GM12864 (cell line): ENCODE measurements at places on chromosomes 1 and 21.

DNA sequence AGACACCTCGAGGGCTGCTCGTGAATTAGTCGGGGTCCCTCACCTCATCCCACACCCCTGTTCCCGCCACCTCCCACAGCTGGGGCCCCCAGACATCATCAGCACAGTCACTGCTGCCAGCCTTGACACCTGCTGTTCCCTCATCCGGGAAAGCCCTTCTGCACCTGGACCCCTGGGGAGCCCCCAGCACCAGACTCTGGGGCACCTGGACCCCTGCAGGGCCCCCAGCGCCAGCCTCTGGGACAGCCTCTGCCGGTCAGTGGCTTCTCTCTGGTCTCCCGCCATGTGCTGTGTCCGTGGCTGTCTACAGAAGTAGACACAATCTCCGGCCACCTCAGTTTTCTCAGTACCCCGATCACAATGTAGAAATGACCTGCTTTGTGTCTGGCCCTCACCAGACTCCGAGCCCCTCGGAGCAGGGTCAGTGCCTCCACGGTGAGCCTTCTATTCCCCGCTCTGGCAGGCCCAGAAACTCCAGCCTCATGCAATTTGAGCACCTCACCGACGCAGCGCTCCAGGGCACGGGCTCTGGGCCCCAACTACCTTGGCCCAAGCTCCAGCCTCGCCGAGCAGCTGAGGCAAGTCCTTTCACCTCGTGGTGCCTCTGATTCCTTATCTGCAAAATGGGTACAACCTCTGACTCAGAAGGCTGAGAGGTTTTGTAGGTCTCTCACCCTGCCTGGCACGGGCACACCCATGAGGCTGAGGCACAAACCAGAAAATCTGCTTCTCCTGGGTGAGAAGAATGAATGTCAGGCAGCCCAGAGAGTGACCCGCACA is 84.7 kb downstream of the RIPK4 start:
- DNase-seq = no peak

GRCh38 chr1:41236781-41237180 is 5.3 kb downstream of the SCMH1 start:
- no peak for DNase-seq

- no peak for DNase-seq
Measured at GRCh38 chr1:222618001-222618879, at the start of gene MIA3. Gene MIA3, plus strand, starts transcription at chr1:222618097. Its CDS starts 14 bp downstream, at chr1:222618111.

GRCh38 chr1:64942675-64943074 is 23.7 kb downstream of the JAK1 start:
- no peak for DNase-seq

- no peak for DNase-seq
Measured at GRCh38 chr1:62433861-62434617, 2.8 kb upstream of the USP1 start.

DNA sequence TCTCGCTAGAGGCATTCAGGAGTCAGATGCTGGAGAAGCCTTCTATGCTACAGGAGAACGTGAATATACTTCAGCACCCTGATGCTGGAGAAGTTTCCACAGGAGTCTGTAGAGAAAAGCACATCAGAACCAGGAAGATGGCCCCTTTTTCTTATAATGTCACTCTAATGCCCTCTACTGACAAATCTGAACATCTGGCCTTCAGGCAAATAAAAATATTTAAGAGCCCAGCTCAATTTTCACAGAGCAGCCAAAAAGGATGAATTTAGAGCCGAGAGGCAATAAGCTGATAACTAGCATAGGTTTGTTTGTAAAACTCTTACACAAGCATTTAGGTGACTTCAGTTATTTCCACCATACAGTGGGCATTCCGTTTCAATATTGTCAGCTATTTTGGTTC is 3.8 kb upstream of the RRP15 start:
- no peak for DNase-seq

GRCh38 chr1:230308039-230308438 is 118.1 kb downstream of the PGBD5 start:
- DNase-seq = no peak

- no peak for DNase-seq
Measured at GRCh38 chr1:84748364-84748763, 58.1 kb upstream of the SSX2IP start.

DNA sequence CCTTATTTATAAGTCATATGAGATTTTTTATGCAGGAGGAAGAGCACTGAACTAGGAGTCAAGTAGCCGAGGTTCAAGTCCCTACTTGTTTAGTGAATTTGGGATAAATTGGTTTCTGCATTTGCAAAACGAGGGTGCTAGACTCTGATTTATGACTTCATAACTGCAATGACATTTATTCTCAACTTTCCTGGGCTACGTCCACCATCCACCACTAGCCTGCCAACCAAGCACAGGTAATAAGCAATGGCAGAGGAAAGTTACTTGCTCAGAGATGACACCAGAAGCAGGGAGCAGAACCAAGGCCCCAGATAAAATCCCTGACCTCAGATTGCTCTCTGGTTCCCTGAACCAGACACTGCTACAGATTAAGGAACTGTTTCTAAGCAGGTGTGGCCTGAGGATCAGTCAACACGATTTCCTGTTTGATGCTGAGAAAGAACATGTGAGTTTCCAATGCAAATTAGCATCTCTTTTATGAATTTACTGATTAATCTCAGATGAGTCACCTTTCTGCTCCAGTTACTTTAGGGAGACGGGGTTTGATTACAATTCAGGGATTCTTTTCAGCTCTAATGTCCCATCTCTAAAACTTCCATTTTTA is 52.7 kb downstream of the PLPP3 start:
- DNase-seq = peak; percentile 74

DNA sequence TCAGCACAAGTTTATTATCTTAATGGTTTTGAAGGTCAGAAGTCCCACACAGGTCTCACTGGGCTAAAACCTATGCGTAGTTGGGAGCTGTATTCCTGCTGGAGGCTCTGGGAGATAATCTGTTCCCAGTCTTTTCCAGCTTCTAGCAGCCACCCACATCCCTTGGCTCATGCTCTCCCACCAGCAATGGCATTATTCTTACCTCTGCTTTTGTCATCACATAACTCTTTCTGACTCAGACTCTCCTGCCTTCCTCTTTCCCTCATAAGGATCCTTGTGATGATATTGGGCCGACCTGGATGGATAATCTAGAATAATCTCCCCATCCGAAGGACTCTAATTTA is 122.2 kb upstream of the PRDX6 start:
- DNase-seq = no peak

- no peak for DNase-seq
Measured at GRCh38 chr1:118564961-118565703, 380.1 kb upstream of the SPAG17 start.

- DNase-seq = no peak
Measured at GRCh38 chr1:98969798-98970490, 34.7 kb downstream of the PLPPR5 start.

DNA sequence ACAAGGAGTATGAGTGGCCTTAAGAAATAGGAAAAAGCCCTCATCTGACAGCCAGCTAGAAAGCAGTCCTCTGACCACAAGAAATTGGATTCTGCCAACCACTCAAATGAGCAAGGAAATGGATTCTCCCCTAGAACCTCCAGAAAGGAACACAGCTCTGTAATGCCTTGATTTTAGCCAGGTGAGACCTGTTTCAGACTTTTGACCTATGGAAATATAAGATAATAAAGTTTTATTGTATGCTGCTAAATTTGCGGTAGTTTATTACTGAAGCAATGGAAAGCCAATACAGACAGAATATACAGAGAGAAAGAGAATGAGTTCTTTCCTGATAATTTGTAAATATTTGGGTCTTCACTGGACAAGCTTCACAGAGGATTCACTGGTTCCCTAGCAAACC is 28.8 kb upstream of the SELE start:
- DNase-seq = no peak

DNA sequence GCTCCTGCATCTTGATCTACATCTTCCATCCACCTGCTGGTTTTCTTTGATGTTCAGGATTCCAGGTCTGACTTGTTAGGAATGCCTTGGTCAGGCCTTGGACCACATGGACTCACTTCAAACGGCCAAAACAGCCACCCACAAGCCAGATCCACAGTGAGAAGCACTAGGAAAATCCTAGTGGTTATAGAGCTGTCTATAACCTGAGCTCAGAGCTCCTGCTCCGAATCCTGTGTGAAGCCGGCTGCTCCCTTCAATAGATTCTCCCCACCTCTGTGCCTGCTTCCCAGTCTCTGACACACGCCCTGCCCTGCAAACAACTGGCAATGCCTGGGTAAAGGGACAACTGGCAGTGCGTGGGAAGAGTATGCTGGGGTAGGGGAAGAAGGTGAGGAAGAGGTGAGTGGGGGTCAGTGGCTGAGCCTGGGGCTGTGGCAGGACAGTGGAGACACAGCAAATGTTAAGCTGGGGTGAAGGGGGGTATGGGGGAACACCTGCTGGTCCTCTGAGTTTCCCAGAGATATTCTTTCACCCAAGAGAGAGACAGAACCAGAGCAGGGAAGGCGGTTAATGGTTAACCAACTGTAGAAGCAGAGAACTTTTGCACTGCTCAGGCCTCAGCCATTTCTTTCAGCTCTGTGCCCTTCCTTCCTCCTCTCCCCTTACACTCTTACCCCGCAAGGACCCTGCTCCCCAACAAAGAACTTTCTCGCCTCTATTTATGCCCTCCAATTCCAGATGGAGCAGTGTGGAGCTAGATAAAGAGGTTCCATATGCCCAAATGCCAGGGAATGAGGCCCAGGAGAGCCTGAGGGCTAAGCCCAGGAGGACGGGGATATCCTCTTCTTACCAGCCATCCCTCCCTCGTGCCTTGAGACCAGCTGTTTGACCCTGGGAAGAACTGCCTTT is 4.5 kb downstream of the PLXNA2 start:
- DNase-seq = no peak

- DNase-seq = no peak
Measured at GRCh38 chr1:26537951-26538352, 8.4 kb downstream of the RPS6KA1 start.

GRCh38 chr1:1432951-1433803 is 2.3 kb upstream of the VWA1 start:
- no peak for DNase-seq

DNA sequence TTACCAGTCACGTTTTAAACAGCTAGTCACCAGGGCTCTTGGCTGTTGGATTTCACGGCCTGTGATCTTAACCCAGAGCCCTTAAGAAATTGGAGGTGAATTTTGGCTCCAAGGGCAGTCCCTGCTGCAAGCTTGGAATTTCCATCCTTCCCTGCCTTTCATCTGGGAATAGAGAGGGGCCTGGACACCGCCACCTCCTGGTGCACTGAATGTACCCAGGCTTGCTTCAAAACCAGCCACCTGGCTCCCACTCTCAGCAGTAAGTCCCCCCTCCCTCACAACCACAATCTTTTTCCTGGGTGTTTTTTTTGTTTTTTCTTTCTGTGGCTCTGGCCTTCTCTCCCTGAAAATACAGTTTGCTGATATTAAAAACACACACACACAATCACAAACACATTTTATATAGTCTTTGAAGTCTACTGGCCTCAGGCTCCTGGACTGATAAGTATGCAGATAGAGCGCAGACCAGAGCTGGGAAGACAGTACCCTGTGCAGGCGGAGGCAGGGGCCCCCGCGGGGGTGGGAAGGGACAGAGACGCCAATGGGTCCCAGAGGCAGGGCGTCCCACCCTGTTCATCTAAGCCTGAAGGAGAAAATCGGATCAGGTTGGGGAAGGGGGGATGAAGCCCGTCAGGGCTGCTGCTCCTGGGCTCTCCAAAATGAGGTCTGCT is 65.8 kb upstream of the IGSF21 start:
- DNase-seq = no peak

- DNase-seq = no peak
Measured at GRCh38 chr1:99217599-99217998, 46.7 kb upstream of the PLPPR4 start.

- DNase-seq = no peak
Measured at GRCh38 chr1:167136191-167136614, 42.3 kb downstream of the STYXL2 start.
